ENCODE measurements at places on chromosomes 4 and X.
A peak's percentile ranks its signal among the peaks of the same experiment; 100 is the strongest.

GRCh38 chrX:77967631-77968030 is 1.8 kb downstream of the PGAM4 start:
- DNase-seq = no peak

- peak; percentile 21 for DNase-seq
Measured at GRCh38 chr4:2599304-2599654, 62.8 kb downstream of the FAM193A start.

- DNase-seq = no peak
Measured at GRCh38 chr4:23485801-23486200, 404.0 kb downstream of the PPARGC1A start.

GRCh38 chrX:4588056-4588455 is 874.6 kb upstream of the PRKX start:
- DNase-seq = no peak

DNA sequence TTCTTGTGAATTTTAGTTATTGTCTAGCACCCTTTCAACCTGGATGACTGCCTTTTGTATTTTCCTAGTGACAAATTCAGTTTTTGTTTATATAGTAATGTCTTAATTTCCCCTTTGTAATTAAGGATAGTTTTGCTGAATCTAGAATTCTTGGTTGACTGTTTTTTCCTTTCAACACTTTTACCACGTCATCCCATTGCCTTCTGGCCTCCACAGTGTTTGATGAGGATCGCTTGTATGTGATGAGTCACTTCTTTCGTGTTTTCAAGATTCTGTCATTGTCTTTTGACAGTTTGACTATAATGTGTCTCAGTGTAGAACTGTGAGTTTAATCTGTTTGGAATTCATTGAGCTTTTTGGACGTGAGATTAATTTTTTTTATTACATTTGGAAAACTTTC is 30.1 kb downstream of the KDM6A start:
- peak; percentile 22 for DNase-seq

DNA sequence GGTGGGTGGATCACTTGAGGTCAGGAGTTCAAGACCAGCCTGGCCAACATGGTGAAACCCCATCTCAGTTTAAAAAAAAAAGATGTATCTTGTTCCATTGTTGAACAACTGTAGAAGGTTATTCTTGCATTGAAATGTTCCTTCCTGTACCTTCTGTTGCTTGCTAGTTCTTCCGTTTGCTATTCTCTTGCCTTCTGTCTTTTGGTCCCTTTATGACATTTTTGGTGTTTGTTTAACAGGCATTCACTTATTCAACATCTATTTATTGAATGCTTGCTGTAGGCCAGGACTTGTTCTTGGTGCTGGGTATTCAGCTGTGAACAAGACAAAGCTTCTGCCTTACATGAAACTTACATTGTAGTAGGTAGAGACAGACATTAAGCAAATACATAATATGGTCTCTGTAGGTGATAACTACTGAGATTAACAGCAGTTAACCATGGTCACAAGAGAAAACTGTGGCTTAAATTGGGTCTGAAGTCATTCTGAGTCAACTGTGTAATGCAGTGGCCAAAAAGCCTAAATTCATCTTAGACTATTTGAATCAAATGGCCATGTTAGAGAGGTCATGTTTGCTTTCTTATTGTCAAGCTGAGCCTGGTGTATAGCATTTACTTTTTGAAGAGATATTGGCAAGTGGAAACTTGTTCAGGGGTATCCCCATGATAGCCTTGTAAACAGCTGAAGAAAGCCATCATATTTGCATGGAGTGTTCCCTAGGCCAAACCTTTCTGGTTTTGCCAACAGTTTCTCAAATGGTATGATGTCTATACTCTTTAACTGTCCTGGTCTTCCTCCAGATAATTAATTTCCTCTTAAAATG is 35.6 kb downstream of the GAB1 start:
- DNase-seq = no peak

- peak; percentile 72 for DNase-seq
Measured at GRCh38 chr4:140152013-140152703, 1.8 kb downstream of the MAML3 start.

DNA sequence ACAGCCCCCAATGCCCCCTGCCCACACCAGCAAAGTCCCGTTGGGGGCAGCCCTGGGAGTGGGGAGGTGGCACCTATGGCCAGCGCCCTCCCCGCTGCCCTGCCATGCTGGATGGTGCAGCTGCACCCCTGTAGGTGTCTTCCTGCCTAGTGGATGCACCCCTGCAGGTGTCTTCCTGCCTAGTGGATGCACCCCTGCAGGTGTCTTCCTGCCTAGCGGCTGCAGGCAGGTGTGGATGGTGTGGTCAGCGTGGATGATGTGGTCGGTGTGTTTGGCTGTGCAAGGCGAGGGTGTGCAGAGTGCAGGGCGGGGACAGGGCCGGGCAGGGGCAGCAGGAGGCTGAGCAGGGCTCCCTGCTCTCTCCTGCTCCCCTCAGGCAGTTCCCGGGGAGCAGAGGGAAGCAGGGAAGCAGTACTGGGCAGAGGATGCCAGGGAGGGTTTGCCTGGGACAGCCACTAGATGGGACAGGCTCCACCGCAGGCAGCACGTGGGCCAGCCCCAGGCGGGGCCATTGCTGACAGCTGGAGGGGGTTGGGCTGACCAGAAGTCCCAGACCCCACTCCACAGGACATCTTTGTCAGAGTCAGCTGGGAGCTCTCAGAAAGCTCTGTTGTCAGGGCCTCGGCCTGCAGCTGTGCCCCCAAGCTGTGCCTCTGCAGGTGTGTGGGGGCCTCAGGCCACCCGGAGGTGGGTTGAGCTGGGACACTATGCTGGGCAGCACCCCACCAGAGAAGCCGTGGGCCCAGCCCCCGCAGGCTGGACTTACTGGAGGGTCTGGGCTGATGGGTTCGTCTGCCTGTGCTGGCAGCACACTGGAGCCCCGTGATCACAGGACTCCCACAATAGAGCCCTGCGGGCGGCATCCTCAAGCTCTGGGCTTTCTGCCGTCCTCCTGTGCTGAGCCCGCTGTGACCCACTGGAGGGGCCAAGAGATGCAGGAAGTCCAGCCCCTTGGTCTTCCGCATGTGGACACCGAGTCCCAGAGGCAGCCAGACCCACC is 23.7 kb downstream of the DOK7 start:
- no peak for DNase-seq

DNA sequence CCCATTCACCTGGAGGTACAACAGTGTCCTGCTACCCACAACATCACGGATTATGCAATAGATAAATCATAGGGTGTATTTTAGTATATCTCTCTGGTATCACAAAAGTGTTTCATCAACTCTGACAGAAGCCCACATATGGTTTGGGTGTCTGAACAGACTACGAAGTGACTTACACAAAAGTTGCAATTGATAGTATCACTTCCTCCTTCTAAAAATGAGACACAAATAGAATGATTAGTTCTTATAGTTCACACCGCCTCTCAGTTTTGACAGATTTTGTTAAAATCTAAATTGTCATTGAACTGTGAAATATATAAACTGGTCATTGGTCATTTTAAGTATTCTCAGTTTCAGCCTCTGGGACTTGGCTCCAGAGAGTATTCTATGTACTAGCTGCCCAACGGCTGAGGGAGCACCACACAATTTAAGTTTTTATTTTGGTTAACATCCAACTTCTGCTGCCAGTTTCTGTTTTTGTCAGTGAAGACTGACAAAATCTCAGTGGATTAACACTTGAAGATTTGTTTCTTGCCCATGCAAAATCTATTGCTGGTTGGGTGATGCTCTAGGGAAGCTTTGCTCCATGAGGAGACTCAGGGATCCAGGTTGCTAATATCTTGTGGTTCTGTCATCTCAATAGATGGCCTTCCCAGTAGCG is 113.8 kb upstream of the PUDP start:
- no peak for DNase-seq

DNA sequence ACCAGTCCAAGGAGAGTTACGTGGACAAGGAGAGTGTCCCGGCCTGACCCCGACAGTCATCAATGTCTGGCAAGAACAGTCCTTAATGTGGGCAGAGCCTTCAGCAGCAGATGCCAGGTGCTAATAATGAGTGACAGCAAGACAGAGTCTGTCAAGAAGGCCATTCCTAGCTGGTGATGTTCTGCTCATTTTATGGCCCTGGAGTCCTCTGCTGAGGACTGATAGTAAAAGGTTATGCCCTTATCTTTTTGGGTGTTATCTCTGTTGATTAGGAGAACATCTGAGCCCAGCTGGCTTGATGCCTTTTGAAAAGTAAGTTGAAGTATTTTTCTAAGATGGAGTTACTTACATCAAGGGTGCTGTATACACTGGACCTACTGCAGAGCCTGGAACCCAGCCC is 67.3 kb downstream of the SLC34A2 start:
- DNase-seq = peak; percentile 76

DNA sequence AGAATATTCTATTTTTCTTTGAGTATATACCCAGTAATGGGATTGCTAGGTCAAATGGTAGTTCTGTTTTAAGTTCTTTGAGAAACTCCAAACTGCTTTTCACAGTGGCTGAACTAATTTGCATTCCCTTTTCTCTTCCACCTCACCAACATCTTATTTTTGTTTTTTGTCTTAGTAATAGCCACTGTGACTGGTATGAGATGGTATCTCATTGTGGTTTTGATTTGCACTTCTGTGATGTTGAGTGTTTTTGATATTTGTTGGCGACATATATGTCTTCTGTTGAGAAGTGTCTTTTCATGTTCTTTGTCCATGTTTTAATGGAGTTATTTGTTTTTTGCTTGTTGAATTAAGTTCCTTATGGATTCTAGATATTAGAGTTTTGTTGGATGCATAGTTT is 24.4 kb downstream of the AIMP1 start:
- no peak for DNase-seq

DNA sequence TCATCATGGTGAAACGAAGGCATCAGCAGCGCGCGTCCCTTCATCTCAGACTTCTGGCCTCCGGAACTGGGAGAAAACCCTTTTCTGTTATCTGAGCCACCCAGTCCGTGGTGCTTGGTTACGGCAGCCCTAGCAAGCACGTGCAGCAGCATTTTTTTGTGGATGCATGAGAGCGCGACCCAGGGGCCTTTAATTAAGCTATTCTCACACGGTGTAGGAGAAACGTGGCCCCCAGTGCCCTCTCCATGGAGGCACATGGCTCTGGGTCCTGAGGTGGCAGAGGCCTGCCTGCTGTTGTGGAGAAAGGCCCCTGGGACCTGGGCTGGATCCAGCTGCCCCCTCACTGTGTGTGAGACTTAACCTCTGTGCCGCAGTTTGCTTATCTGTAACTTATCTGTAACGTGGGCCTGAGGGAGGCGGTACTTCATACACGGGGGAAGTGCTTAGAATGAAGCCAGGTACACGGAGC is 9.5 kb downstream of the CLCN4 start:
- peak; percentile 87 for DNase-seq
